ENCODE measurements at places on chromosomes 3 and 15.

GRCh38 chr3:150545419-150546225 is 674 bp downstream of the SERP1 start:
- DNase-seq, result peak; percentile 40

GRCh38 chr15:90881978-90882721 is 2.2 kb upstream of the FES start:
- no peak for DNase-seq

DNA sequence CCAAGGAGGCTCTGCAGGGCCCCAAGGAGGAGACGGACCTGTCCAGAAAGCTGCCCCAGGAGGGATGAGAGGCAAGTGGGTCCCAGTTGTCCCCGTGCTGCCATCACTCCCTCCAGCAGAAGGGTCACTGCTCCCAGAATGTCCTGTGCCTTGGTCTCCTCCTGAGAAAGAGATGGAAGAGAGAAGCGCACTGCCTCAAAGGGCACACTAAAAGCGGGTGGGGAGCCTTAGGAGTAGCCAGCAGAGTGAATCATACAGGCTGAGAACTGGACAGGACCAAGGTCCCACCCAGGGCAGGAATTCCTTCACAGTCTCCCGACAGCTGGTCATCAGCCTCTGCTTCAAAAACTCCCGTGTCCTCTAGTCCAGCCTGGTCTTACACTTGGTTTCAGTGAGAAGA is 4.6 kb downstream of the THPO start:
- DNase-seq, result no peak

DNA sequence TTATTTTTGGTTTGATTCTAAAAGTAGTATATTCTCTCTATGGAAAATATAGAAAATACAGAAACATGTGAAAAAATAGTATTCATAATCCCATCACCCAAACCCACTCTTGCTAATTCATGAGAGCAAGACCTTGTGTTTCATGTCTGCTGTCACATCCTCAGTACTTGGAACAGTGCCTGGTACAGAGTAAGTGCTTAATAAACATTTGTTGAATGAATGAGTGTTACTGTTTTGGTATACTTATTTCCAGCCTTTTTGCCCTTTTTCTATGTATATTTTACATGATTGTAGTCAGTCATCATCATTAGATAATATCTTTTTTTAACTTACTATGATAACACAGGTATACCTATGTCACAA is 59.3 kb downstream of the IL16 start:
- DNase-seq, result no peak

- DNase-seq, result no peak
Measured at GRCh38 chr15:52714968-52715367, 35.8 kb upstream of the ATOSA start.

DNA sequence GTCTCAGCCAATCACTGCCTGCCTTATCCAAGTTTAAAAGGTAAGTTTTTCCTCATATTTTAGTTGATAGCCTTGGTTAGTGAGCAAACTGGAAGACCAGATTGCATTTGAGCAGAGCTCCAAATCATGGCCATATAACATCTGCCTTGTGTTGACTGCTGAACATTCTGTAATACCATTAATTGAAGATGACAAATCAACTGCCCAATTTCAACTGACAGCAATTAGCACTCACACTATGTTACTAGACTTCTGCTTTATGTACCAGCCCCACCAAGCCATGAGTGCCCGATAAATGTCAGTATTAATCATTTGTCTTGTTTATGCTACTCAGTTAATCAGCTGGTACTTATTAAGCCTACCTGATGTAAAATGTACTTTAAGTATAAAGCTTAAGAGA is 83.1 kb downstream of the CGGBP1 start:
- DNase-seq, result no peak

DNA sequence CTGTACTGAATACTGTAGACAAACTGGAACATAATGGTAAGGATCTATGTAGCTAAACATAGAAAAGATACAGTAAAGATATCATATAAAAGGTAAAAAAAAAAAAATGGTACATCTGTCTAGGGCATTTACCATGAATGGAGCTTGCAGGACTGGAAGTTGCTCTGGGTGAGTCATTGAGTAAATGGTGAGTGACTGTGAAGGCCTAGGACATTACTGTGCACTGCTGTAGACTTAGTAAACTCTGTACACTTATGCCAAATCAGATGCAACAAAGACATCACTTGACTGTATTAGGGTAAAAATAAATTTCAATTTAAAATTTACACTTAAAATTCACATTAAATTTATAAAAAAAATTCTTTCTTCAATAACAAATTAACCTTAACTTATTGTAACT is 281.3 kb upstream of the LMCD1 start:
- peak; percentile 52 for DNase-seq

DNA sequence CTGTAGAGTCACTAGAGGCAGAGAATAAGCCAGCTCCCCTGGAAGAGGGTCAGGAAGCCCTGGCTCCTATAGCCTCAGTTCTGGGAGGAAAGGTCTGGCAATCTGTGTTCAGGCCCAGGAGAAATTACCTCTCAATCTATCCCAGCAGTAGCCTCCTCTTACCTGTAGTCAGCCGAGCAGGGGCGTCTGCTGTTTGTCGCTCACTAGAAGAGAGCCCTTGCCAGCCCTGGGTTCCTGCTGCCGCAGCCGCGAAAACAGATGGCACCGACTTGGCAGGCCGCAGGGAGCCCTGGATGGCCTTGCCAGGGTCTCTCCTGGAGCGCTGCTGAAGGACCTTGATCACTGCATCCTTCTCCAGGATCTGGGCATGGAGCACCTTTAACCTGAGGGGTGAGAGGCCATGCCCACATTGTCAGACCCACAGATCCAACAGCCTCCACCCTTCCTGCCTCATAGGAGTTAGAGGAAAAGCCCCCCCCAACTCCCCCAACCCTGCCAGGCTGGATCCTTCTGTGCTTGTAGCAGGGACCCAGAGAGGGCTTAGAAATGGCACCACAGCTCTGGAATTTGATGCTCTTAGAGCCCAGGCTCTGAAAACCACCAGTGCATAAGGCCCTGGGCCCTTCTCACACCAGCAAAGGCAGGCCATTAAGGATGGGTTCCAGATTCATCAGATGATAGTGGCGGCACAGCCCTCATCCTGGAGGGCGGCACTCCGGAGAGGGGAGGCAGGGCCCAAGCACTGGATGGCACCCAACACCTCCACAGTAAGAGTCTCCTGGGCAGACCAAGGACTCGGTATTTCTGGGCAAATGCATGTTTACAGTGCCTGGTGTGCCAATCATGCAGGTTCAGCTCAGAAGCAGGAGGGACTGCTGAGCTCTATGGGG is 14.9 kb downstream of the AMOTL2 start:
- DNase-seq, result no peak

- DNase-seq, result no peak
Measured at GRCh38 chr15:59384507-59384906, 11.8 kb upstream of the MYO1E start.

GRCh38 chr15:95394186-95395067 is 936.1 kb upstream of the NR2F2 start:
- no peak for DNase-seq

DNA sequence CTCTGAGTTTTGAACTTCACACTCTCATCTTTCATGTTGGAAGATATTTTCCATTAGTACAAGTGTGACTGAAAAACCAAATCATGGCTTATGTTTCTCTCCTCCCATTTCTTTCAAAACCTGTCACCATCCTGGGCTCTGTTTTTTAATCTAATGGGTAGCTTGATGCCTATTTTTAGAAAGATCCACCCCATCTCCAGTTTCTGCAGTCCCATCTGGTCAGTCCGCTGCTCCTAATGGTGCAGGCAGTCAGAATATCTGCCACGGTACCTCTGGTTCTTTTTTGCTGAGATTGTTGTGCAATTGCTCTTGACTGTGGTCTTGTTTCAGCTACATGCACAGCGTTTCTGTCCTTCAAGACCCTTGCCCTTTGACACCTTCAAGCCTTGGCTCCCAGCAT is 240.9 kb upstream of the CADM2 start:
- DNase-seq, result peak; percentile 9

GRCh38 chr15:70669006-70669602 is 94.3 kb downstream of the UACA start:
- no peak for DNase-seq

DNA sequence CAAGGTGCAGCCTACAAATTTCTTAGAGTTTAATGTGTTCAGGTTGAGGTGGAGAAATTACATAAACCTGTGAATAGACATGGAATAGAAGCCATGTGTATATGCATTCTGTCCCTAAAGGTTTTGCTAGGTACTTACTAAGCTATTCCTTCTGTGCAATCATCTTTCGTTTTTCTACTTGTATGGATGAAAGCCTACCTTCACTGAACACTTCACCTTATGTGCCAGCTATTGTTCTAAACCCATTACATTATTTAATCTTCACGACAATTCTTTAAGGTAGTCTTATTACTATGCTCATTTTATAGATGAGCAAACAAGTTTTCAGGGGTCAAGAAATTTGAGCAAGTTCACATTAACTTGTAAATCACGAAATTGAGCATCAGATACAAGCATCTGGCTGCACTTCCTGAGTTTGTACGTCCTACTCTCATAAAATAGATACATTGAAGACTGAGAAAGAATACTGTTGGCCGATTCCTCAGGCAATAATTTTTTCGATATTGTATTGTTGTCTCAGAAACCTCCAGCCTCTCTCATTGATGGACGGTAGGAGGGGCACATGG is 635 bp upstream of the RCN2 start:
- peak; percentile 48 for DNase-seq

- no peak for DNase-seq
Measured at GRCh38 chr15:39079296-39079847, 501.5 kb upstream of the THBS1 start.

GRCh38 chr15:77851691-77852090 is 219.0 kb upstream of the LINGO1 start:
- peak; percentile 25 for DNase-seq

DNA sequence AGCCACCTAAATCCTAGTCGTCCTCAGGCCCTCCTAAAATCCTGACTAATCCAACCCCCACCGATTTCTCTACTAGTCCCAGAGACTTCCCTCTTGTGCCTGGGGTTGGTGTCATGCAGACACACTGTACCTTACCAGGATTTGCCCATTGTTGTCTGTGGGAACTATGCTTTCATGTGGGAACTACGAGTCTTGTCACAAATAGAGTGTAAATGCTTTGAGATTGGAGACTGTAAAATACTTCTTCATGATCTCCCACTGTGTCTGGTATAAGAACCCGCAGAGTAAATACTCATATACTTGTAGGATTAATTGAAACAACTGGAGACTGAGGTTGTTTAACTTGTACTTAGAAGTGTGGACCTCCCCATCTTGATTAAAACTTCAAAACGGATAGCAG is 11.2 kb downstream of the B3GNT5 start:
- peak; percentile 17 for DNase-seq

GRCh38 chr15:91465696-91466095 is 365.6 kb downstream of the SV2B start:
- DNase-seq, result no peak

DNA sequence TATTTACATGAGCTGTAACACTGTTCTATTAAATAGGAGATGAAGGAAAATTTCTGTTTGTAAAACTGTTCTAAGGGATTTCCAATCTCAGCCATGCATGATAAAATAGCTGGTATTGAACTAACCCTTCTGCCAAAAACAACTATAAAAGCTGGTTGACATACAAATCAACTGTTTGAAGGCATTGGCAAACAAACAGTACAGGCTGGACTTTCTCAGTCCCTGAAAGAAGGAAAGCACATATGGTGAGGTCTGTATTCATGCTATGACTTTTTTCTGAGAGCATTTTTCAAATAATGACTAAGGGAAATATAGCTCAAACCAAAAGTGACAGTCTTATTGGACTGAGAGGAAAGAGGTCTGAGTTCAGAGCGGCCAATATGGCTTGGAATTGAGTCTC is 117.0 kb upstream of the CCDC54 start:
- no peak for DNase-seq

- DNase-seq, result no peak
Measured at GRCh38 chr3:150762662-150763121, 277 bp downstream of the SIAH2 start.

- no peak for DNase-seq
Measured at GRCh38 chr3:112504123-112504522, 4.9 kb upstream of the BTLA start.

GRCh38 chr3:21158861-21159542 is 592.0 kb downstream of the ZNF385D start:
- no peak for DNase-seq

GRCh38 chr3:61334783-61335182 is 83.5 kb upstream of the FHIT start:
- DNase-seq, result no peak

- peak; percentile 30 for DNase-seq
Measured at GRCh38 chr3:49244581-49245205, 32.3 kb downstream of the C3orf62 start.

All from DMS53 (cell line).